Stimulated activated naive CD8-positive, alpha-beta T cell treated with anti-CD3 and anti-CD28 coated beads, Interleukin-15, Interleukin-2, amounts not matched to agents 100 U/mL and 50 U/mL, for 24 hours (primary cell): ENCODE measurements at places on chromosomes 13 and 19.
A peak's percentile ranks its signal among the peaks of the same experiment; 100 is the strongest.

GRCh38 chr13:98482476-98483444 is 94.1 kb downstream of the STK24 start:
- DNase-seq, result peak; percentile 39

GRCh38 chr19:32555786-32556185 is 25.2 kb upstream of the PDCD5 start:
- no peak for DNase-seq

DNA sequence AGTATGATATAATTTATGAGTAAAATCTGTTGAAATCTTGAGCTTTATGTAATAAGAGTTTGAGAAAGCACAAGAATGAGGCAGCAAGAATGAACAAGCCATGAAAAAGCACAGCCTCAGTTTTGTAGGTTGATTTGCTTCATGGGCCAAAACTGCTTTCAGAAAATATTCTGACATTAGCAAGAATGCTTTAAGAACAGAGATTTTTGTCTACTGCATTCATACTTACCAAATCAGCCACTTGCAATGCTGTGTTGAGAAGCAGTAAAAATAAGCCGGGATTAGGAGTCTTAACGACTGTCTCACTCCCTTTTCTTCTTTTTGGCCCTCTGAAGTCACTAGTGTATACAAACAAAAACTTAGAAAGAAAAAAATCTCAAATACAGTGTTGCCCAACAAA is 114.5 kb downstream of the POSTN start:
- no peak for DNase-seq

GRCh38 chr19:4034048-4035017 is 26.8 kb downstream of the PIAS4 start:
- DNase-seq, result no peak

- no peak for DNase-seq
These were observed 201.7 kb upstream of the UBL3 start for GRCh38 chr13:30052120-30052519.

DNA sequence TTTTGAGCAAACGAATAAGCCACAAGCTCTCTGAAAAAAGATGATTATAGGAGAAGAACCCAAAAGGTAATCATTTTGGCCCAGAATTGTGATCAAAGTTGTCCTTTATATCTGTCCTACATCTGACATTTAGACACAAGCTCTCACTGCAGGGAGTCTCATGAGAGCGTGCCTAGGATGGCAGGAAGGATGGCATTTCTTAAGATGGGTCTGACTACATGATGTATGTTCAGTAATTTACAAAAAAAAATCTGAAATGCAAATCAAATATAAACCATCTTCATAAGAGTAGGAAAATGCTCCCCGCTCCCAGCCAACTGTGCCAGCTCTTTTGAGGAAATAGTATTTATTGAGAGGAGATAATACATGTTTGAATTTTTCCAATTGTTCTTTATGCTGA is 81.0 kb upstream of the MBNL2 start:
- no peak for DNase-seq
